Anterior cingulate cortex (tissue), 58 donors: ENCODE measurements at places on chromosomes 16 and 17.

GRCh38 chr17:62824290-62825131 is 16.4 kb upstream of the MARCHF10 start:
- DNase-seq = no peak

DNA sequence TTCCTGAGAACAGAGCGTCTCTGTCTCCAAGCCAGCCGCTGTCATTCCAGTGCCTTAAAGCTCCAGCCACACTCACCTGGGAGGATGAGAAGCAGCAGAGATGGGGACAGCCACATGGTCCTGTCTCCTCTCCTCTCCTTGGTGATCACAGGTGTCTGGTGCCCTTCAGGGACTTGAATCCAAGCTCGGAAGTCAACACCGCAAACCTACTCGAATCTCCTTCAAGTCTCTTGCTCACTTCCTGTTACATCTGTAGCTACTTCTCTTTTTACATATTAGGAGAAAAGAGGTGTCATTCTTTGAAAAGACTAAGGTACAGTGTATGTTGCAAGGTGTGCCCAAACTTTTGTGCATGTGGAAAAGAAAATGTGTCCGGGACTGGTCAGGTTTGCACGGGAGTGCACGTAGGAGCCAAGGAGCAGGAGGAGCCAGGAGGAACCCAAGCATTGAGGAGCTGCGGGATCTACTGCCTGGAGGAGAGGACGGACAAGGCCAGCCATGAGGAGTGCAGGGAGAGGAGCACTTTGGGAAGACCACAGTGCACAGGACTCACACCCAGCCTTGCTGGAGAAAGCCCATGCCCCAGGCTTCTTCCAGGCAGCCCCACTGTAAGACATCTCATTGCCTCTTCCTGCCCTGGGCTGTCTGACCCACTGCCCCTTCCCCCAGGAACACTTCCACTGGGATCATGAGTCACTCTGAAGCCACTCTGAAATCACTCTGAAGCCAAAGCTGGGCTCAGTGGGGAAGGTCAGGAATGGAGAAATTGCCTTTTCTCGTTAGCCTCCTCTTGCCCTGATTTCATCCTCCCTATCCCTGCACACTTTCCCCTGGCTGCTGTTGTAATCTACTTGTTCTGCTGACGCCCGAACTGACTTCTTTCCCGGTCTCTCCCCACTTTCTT is at the start of gene CD300LD:
Gene CD300LD (minus strand): TSS at position 197 of the 904 bp plus-strand sequence. CDS start 81 bp downstream, at position 116.
- DNase-seq = no peak

DNA sequence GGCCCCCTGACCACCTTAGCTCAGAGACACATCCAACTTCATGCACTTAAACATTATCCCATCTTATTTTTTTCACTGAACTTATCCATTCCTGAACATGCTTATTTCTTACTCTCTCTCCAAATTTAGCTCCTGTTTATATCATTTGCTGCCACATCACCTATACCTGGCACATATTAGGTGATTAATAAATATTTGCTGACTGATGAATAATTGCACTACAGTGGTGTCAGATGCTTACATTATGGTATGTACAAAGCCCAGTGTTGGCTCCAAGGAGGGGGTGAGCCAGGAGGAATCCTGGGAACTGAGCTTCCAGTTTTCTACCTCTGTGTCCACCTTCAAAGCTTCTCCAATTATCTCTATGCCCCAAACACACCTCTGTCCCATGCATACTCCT is 124.0 kb upstream of the PMFBP1 start:
- DNase-seq = no peak

GRCh38 chr17:7548585-7549400 is at the start of gene TNFSF12:
TSS of gene TNFSF12 (plus strand) at chr17:7549058. CDS start at chr17:7549154, 96 bp downstream.
- no peak for DNase-seq

- no peak for DNase-seq
Measured at GRCh38 chr17:79948945-79949655, 86.6 kb downstream of the TBC1D16 start.

- no peak for DNase-seq
Measured at GRCh38 chr17:55634702-55635101, 88.0 kb downstream of the TMEM100 start.

GRCh38 chr17:48442819-48443218 is 12.8 kb upstream of the SKAP1 start:
- no peak for DNase-seq

DNA sequence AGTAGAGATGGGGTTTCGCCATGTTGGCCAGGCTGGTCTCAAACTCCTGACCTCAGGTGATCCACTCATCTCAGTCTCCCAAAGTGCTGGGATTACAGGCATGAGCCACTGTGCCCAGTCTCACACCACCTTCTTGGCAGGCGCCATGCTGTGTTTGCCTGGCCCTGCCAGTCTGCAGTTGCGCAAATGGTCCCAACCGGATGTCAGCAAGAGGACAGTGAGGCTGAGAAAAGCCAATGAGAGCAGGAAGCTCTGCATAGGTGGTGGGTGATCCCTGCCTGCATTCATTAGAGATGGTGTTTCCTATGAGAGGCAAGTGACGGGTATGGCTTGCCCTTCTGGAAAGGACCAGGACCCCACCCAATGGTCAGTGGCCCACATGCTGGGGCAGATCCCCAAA is 59.3 kb downstream of the PECAM1 start:
- DNase-seq = no peak

GRCh38 chr16:54007504-54007903 is 279.1 kb downstream of the IRX3 start:
- DNase-seq = no peak

- DNase-seq = no peak
Measured at GRCh38 chr17:9513266-9513665, 62.4 kb downstream of the STX8 start.
